ENCODE measurements at places on chromosomes 11 and 22.

DNA sequence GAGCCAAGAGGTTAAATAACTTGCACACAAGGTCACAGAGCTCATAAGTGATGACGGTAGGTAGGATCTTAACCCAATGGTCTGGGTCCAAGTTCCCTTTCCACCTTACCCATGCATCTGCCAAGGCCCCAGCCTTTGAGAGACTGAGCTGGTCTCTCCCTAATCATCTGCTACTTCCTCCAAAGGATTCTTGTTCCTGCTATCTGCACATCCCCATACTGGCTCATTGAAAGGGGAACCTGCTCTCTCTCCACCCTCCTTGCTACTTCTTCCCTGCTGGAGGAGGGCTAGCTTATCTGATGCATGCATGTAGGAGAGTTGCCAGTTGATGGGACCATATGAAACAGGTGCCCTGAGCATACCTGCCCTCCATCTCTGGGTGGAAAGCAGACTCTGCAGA, 47.7 kb downstream of the COMMD9 start:
- DNase-seq = no peak

DNA sequence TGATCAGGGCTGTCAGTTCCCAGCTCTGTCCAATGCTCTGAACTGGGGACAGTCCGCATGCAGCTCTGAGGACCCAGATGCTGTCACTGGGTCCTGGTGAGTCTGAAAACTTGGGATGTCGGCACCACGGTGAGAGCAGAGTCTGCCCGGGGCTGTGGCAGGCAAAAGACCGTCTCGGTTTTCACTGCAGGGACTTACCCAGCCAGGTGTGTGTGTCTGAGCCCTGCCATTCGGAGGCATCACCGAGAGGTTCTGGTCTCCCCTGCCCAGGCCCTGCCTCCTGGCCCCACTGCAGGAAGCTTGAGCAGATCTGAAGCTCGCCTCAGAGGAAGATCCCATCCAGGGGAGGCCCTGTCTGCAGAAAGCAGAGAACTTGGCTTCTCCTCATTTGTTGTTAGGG, 5.2 kb downstream of the TP53AIP1 start:
- no peak for DNase-seq

GRCh38 chr11:101458161-101458560, 125.6 kb downstream of the TRPC6 start:
- DNase-seq = no peak

- no peak for DNase-seq
These were observed 143.0 kb downstream of the DBX1 start for GRCh38 chr11:20017320-20017719.

DNA sequence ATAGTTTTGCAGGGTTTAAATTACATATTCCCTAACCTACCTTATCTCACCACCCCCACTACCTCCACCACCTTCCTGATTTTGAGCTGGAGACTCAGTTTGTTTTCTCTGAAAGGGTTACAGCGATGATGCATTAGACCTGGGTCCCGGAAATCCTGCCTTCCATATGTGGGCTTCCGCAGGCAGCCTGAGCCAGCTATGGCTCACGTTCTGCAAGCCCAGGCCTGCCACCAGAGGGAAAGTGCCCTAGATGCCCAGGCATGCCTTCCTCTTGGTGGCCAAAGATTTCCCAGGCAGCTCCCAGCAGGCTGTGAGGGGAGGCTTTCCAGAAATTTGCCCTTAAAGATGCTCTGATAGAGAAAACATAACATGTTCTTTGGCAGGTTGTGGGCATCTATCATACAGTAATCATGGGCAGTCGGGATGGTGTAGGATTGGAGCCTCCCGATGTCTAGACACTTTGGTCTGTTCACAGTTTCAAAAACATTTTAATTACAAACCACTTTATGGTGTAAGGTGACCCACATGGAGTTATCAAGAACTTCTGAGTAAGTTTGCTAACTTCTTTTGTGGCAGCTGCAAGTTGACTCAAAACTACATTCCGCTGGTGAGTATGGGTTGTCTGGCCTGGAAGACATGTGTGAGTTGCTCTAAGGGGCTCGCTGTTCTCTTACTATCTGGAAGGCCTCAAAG, 79.3 kb downstream of the MICAL2 start:
- no peak for DNase-seq

DNA sequence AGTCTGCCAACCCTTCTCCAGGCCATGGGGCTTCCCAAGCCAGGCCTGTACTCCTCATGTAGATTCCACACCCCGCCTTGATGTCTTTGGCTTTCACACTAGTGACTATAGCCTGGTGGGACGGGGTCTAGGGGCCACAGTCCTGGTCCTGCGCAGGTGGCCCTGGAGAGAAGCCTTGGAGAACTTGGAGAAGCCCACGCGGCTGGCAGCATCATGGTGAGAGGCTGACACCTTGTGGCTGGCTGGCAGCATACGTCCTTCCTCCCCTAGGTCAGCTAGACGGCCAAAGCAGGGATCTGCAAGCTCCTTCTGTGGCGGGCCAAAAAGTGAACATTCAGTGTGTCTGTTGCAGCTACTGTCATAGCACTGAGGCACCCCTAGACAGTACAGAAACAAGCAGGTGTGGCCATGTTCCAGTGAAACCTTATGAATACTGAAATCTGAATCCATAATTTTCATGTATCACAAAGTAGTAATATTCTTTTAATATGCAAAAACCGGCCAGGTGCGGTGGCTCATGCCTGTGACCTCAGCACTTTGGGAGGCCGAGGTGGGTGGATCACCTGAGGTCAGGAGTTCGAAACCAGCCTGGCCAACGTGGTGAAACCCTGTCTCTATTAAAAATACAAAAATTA, 42.0 kb downstream of the FAM83F start:
- DNase-seq = peak; percentile 13

- no peak for DNase-seq
These were observed 62.7 kb downstream of the PAK1 start for GRCh38 chr11:77411137-77411707.

- no peak for DNase-seq
These were observed 21.4 kb downstream of the CREB3L1 start for GRCh38 chr11:46298699-46299433.

All from NK-92 treated with Interleukin-12 subunit alpha and Interleukin-12 subunit beta, amount 100 ng/mL, for 24 hours (cell line).